CD4-positive, alpha-beta memory T cell (primary cell): ENCODE measurements at places on chromosomes 7 and 10. TPM values are rescaled to one million over a fixed set of nuclear protein-coding genes. Genes with fewer than 3 reads are reported as not detected.

DNA sequence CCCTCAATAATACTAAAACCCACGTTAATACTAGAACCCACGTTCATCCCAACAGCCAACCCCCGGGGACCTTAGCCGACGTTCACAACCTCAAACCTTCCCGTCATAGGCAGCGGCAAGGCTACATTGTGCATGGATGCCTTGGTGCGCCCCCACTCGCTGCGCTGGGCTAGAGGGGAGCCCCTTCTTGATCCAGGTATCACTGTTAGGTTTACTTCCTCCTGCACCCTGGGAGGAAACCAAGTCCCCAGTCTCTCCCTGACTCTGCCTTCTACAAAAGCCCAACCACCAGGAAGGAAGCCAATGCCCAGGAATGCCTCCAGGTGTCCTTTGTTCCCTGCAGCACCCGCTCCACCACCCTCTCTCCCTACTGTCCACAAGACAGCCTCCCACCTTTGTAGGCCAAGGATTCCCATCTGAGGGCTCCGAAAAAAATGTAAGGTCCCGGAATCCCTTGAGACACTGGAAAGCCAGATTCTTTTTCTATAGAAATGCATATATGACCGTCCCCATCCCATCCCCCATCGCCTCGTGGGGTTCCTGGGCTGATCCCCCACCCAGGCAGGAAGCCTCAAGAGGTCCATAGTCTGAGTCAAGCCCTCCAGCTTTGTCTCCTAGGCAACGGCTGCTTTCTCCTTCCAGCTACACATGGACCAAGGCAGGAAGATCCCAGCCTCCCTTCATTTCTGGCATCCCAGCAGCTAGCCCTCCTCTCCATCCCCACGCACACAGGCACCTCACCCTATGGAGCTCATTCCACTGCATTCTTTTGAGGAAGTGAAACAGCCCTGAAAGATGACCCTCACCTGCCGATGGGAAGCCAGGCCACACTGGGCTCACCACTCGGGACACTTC, 25.2 kb downstream of the CTBP2 start:
- no peak for DNase-seq
- no peak overlapping the region for H3K4me3 ChIP-seq
- no peak overlapping the region for H3K27ac ChIP-seq
- H3K27me3 ChIP-seq: no peaks in the 10 kb centered on the region
- H3K36me3 ChIP-seq: no peaks in the 10 kb centered on the region

The CACNA2D1 gene
- not detected for total RNA-seq

DNA sequence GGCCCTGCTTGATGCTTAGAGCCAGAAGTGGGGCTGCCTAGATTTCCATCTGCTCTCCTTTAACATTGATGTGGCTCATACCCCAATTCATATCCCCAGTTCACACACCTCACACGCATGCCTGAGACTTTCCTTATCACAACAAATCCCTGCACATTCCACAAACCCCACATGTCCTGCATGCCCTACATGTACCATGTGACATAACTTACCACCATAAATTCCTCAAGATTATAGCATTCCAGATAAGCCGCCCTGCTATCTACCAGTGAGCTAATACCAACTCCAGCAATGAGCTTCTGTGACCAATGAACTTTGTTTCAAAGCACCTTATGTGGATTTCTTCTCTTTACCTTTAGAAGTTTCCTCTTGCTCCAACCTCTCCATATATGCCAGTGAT, 104.7 kb upstream of the RAB11FIP2 start:
- DNase-seq: no peak
- H3K4me3 ChIP-seq: no peak overlapping the region
- H3K27me3 ChIP-seq: no peaks in the 10 kb centered on the region
- no peaks in the 10 kb centered on the region for H3K36me3 ChIP-seq
- H3K4me1 ChIP-seq: no peaks in the 10 kb centered on the region

- no peaks in the 10 kb centered on the region for H3K36me3 ChIP-seq
- DNase-seq: no peak
- H3K27me3 ChIP-seq: no peaks in the 10 kb centered on the region
- no peak overlapping the region for H3K4me3 ChIP-seq
- peaks cover 17% of the 10 kb centered on the region for H3K4me1 ChIP-seq
- H3K27ac ChIP-seq: no peak overlapping the region
Observed at GRCh38 chr7:25624833-25625232, 396.5 kb upstream of the NPVF start.
